Fibroblast of skin of left quadriceps (primary cell): ENCODE measurements at places on chromosomes 2 and 18.
A peak's percentile ranks its signal among the peaks of the same experiment; 100 is the strongest.

GRCh38 chr2:165450156-165450555 is 19.3 kb upstream of the CSRNP3 start:
- no peak for DNase-seq

DNA sequence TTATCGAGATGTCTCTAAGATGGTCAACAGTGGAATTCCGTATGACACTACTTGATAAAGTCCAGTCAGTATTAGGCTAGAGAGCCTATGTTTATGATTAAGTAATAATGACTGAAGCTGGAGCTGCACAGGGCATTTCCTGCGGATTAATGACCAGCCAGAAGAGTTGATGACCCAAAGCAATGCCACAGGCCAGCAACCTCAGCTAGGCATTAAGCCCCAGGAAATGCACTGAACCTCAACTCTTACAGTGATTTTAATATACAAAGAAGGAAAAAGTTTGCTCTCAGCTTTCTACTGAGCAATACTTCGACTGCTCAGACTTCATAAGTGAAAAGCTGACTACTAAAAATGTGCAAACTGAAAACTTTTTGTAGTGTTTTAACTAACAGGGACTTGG is 3.9 kb downstream of the KCTD1 start:
- DNase-seq = no peak

GRCh38 chr2:41955316-41956043 is 92.3 kb upstream of the PKDCC start:
- no peak for DNase-seq

GRCh38 chr2:57842531-57842930 is 204.1 kb upstream of the VRK2 start:
- no peak for DNase-seq

- DNase-seq = no peak
Measured at GRCh38 chr18:44507729-44508325, 172.9 kb upstream of the SETBP1 start.

DNA sequence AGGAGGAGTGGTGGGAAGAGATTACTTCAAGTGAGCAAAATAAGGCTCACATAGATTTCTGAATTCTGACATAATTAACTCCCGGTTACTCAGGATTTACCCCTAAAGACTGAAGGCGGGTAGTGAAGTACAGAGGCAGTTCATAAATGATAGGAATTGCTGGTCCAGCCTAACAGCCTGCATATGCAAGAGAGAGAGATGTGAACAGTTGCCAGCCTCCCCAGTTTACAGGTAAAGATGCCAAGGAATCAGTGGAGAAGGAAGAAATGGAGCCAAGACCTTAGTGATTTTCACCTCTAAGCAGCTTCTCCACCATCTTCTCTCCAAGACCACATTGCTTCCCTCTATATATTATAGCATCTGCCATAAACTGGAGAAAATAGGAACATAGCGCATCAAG is 91.8 kb upstream of the THUMPD2 start:
- DNase-seq = no peak

DNA sequence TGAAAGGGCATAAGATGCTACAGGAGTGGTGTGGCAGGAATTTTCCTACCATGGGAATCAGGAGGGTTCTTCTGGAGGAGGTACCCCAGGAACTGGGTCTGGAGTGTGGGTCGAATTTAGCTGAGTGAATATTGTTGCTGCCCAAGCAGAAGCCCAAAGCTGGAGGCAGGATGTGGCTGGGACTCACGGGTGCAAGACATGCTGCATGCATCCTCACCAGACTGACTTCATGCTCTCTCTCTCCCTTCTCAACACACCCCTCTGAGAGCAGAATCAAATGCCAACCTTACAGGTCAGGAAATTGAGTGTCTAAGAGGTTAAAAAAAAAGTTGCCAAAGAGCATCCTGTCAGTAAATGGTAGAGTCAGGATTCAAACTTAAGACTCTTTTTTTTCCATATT is 78.8 kb upstream of the TTC39C start:
- DNase-seq = no peak

DNA sequence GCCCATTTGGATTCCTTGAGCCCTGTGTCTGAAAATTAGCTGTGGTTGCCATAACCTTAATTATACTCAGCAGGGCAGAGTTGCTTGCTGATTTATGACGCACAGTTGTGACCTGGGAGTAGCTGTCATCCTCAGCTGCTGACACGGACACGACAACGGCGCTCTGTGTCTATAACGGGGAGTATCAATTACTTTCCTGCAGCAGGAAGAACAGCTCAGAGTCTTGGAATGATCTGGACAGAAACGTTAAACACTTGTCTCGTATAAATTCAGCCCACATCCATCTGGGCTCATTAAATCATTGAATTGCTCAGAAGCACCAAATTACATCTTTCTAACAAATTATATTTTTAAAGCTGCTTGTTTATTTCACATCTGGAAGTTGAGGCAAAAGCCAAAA is 116.3 kb downstream of the SEPTIN10 start:
- DNase-seq = peak; percentile 62

DNA sequence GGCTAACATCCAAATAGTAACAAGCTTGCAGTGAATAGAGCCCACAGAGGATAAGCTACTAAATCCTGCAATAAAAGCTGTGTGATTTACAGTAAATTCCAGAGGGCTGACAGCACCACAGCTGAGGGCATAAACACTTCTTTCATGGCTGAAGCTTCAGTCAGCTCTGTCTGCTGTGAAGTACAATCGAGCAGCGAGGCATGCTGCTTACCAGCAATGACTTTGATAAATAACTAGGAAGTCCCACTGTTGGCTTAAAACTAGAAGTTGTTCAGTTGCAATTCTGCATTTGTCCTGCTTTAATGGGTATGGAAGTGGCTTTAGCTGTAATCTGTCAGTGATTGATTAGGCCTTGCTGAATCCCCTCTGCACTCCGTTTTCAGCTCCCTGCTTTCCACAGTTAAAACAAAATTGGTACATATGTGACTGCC is 65.2 kb upstream of the FIGN start:
- peak; percentile 76 for DNase-seq

DNA sequence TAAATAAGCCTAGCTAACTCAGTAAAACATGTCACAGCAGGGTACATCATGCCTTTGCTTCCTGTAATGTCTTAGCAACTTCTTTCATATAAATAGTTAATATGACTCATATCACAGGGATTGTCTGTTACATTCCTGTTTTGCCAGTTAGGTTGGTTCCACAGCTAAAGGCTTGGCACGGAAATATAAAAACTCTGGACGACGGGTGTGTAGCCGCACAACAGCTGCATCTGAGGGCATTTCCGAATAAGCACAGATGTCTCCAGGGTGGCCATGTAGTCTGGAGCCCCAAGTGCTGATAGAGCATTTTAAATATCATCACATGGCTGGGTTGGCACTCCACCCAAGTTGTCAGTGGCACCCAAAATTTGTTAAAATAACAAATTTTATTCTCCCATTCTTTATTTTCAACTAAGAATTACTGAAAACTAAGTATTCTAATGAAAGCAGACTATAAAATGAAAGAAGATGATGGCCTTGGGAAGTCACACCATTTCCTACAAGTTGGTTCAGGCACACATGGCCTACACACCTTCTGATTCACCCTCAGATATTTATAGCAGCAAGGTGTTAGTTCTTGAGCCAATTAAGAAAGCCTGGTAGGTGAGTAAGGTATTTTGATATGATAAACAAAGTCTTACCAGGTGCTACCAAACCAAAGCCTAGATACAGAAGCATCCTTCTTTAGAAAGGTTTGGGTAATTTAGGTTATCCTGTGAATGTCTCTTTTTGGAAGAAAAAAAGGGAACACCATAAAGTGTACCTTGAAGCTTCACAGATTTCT is 61.8 kb upstream of the STK17B start:
- DNase-seq = no peak

GRCh38 chr2:60837123-60837522 is 44.3 kb upstream of the REL start:
- DNase-seq = no peak

- no peak for DNase-seq
Measured at GRCh38 chr2:127145280-127145895, 38.4 kb upstream of the BIN1 start.

- DNase-seq = no peak
Measured at GRCh38 chr2:143828763-143829537, 691.0 kb downstream of the ZEB2 start.

DNA sequence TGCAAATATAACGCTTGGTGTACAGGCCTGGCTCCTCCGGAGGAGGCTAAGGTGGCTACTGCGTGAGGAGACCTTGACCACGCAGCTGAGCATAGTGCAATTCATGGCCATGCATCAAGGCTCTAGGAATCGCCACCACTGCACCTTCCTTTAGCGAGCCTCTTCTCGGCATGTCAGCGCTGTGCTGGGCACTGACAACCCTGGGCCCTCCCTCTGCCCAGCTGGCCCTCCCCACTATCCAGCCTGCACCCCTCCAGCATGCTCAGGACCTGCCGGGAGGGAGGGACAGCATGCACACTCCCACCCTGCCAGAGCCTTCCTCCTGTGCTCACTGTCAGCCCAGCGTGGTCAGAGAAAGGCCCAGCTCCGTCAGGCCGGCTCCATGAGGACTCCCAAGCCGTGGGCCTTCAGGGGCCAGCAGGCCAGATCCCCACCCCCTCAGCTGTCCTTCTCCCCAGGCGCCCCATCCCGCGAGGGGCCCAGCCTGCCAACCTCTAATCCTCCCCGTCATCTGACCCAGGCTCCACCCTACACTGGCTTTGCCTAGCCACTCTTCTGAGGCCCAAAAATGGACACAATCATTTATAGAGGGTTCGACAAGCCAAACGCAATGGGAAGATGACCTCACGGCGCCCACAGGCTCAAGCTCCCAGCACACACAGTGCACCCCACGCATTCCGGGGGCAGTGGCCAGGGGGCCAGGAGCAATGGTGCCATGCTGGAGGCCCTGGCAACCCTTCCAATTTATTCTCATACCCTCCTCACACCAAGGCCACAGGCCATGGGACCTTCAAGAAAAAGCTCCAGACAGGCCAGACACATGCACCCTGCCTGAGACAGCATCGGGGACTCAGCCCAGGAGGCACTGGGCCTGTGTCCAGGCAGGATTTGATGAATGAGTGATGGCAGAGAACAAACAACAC is 3.5 kb downstream of the BIN1 start:
- DNase-seq = no peak

- no peak for DNase-seq
Measured at GRCh38 chr2:239666053-239666854, 265.4 kb upstream of the HDAC4 start.

DNA sequence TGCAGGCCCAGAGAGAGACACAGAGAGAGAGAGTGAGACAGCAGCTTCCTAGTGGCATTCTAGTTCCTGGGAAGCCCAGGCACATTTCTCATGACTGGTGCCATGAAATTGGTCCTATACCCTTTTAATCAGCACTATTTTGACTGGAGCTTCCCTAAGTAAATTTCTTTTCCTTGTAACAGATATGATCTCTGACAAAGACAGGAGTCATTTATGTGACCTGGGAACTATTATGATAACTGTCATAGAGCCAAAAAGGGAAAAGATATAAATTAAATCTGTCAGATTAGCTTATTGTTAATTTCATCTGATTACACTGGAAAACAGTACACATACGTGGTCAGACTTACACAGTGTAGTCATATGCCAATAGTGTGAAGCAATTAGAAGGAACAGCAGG is 161.3 kb upstream of the HNRNPA3 start:
- DNase-seq = no peak

GRCh38 chr2:47568164-47568850 is 165.4 kb downstream of the MSH2 start:
- DNase-seq = no peak

DNA sequence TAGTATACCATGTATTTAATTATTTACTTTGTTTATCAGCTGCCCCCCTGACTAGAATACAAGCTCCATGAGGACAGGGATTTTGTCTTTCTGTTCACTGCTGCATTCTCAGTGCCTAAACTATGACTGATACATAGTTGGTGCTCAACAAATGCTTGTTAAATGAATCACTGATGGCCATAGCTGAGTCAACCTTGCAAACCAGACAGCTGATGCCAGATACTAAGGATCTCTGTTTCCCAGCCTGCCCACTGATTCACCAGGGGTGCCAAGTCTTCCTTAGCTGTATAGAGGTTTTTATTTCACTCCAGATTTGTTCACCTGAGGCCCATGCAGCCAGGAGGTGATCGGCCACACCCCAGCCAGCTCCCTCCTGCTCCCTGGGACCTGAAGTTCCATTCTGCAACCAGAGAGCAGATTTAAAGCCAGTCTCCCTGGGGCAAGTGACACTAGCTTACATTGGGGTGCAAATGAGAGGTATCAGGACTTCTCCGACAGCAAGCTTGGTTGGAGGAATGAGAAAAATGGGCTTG is 92.2 kb downstream of the C1QL2 start:
- DNase-seq = no peak

GRCh38 chr2:36559221-36559942 is 38.6 kb downstream of the FEZ2 start:
- DNase-seq = no peak

- DNase-seq = no peak
Measured at GRCh38 chr2:121205321-121205942, 79.6 kb downstream of the TFCP2L1 start.
